Activated effector memory CD4-positive, alpha-beta T cell treated with Interleukin-2 at 50 U/mL for 16 hours (primary cell): ENCODE measurements at places on chromosomes 16 and 17.
A peak's percentile ranks its signal among the peaks of the same experiment; 100 is the strongest.

GRCh38 chr16:22859925-22860324, 46.0 kb downstream of the HS3ST2 start:
- DNase-seq, result no peak

DNA sequence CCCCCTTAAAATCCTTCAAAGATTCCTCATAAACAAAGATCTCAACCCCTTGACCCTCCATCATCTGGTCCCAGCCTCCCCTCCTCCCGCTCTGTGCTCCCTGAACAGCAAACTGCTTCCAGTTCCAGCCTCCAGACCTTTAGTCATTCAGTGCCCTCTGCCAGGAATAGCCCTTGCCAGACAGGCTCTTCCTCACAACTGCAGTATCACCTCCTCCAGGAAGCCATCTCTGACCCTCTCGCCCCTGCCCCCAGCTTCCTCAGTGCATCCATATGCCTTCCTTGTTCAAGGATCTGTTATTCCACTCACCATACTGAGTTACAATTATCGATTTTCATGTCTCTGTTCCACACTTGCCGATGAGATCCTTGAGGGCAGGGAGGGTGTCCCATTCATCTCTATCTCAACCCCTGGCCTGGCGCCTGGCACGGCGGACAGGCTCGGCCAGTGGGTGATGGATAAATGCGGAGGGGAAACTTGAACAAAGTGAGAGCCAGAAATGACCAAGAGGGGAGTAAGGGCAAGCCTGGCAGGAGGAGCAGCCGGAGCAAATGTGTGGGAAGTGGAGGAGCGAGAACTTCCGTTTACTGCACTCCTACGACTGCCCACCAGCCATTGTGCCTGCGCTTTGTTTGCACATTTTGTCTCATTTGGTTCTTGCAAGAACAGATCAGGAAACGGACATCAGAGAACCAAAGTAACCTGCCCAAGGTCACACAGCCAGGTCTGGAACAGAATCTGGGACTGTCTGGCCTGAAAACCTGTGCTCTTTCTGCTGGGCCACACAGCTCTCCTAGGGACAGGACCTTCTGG, 2.0 kb upstream of the NXPH3 start:
- no peak for DNase-seq

GRCh38 chr16:57053206-57053605, 39.2 kb upstream of the CPNE2 start:
- DNase-seq, result no peak

DNA sequence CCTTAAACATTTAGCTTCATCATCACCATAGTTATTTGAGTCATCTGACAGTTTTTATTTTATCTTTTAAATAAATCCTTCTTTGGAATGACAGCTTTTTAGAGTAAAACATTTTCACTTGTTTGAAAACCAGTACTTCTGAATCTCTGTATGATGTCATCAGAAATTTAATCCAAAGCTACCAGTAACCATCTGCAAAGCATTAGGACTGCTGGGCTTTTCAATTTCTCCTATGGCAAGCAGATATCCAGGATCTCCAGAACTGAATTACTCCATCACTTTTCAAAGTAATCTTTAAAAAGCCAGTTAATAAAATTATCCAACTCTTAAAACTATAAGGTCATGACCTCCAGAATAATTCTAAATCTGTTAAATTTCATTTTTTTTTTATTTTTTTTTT, 51.5 kb downstream of the CHCT1 start:
- no peak for DNase-seq

GRCh38 chr16:89167425-89167941, 4.1 kb upstream of the CDH15 start:
- DNase-seq, result peak; percentile 66

GRCh38 chr17:50311483-50311882, 34.4 kb upstream of the XYLT2 start:
- DNase-seq, result no peak

GRCh38 chr17:34581446-34582184, 2.2 kb downstream of the TMEM132E start:
- DNase-seq, result no peak
